ENCODE measurements at places on chromosomes 1 and 21. TPM values are rescaled to one million over a fixed set of nuclear protein-coding genes. Genes with fewer than 3 reads are reported as not detected.
A peak's percentile ranks its signal among the peaks of the same experiment; 100 is the strongest.

GBP2 gene
- polyA plus RNA-seq, result 10.2 TPM

- peak; percentile 82 for DNase-seq
- H3K27ac ChIP-seq, result peak overlapping the region; percentile 17
- H3K27me3 ChIP-seq, result no peaks in the 10 kb centered on the region
Observed at GRCh38 chr1:203306089-203306964, 1.0 kb downstream of the BTG2 start.

DNA sequence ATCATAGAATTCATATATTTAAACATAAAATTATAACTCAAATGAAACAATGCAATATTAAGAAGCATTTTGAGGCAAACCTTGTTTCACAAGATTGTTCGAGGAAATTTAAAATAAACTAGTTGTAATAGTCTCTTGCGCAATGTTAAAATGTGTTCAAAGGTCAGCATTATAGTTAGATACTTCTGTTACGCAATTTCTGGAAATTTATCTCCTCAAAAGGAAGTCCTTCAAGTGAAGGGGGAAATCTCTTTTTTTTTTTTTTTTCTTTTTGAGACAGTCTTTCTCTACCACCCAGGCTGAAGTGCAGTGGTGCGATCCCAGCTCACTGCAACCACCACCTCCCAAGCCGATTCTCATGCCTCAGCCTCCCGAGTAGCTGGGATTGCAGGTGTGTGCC lies 52.1 kb downstream of the FMO4 start:
- no peaks in the 10 kb centered on the region for H3K27me3 ChIP-seq
- DNase-seq, result no peak
- no peaks in the 10 kb centered on the region for H3K4me1 ChIP-seq
- H3K36me3 ChIP-seq, result no peaks in the 10 kb centered on the region
- H3K4me3 ChIP-seq, result no peak overlapping the region

- H3K36me3 ChIP-seq, result peaks cover 69% of the 10 kb centered on the region
- no peak overlapping the region for H3K27ac ChIP-seq
- H3K4me3 ChIP-seq, result no peak overlapping the region
- no peaks in the 10 kb centered on the region for H3K27me3 ChIP-seq
- no peak for DNase-seq
Observed at GRCh38 chr1:156138458-156138867, 14.9 kb upstream of the SEMA4A start.

LDLRAD1 gene
- polyA plus RNA-seq, result not detected

RYR2 gene
- under 0.01 TPM for polyA plus RNA-seq

- H3K4me3 ChIP-seq, result no peak overlapping the region
- H3K27ac ChIP-seq, result no peak overlapping the region
- H3K4me1 ChIP-seq, result peaks cover 3% of the 10 kb centered on the region
- DNase-seq, result no peak
Observed at GRCh38 chr1:10101929-10102328, 69.2 kb downstream of the UBE4B start.
